ENCODE measurements at places on chromosomes 11 and 22. TPM values are rescaled to one million over a fixed set of nuclear protein-coding genes. Genes with fewer than 3 reads are reported as not detected.

DNA sequence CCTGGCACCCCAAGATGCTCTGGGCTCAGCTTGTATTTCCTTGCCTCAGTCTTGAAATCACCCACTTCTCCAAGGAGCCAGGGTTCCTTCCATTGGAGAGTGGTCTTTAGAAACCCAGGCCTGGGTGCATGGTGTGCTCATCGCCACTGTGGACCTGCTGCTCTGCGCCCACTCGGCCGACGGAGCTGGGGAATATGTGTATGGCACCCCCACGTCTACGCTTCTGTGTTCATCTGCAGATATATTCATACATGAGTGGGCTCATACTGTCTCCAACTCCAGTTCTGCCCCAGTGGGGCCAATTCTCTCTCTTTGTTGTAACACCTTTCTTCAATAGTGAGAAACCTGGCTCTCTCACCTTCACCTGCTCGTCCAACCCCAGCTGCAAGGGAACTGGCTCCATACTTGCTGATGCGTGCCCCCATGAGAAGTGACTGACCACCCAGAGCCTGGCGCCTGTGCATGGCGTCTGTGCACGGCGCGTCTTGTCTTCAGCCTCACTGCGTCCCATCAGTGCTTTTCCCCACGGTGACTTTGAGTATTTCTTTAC is 39.8 kb downstream of the KCNQ1 start:
- no peak for DNase-seq

GRCh38 chr11:13009476-13009920 is 382 bp downstream of the RASSF10 start:
- DNase-seq: no peak

- no peak for DNase-seq
These were observed 85.0 kb upstream of the ANO1 start for GRCh38 chr11:69992943-69993694.

MGAT3 gene
- total RNA-seq: not detected

DNA sequence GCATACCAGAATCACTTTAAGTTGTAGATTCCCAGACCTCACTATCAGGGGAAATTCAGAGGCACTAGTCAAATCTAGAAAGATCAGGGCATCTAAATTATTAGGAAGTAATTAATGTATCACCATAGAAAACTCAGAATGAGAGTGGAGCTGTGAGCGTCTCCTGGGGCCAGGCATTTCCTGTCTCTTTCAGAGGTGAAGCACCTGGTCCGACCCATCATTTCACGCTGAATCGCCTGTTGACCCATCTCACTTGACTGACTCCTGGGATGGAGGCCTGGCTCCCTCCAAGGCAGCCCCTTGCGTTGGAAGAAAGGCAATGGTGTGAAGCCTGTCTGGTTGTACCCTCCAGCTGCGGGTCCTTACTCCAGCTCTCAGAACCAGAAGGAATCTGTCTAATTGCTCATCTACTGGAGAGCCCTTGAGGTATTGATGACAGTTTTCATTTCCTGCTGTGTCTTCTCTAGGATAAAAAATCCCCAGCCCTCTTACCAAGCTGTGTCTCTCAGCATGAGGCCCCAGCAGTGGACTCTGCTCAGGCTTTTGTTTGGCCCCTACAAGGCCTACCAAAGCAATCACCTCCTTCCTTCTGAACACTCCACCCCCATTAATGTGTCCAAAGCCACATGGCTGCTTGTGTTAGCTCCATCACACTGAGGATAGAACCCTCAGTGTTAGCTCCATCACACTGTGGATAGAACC is 93.2 kb upstream of the SYT13 start:
- no peak for DNase-seq

- DNase-seq: no peak
These were observed 224.6 kb downstream of the FAT3 start for GRCh38 chr11:92449222-92449621.

- no peak for DNase-seq
These were observed 10.1 kb downstream of the AIP start for GRCh38 chr11:67492801-67493547.

GRCh38 chr11:97548280-97548679 is 1158.5 kb downstream of the JRKL start:
- no peak for DNase-seq

DNA sequence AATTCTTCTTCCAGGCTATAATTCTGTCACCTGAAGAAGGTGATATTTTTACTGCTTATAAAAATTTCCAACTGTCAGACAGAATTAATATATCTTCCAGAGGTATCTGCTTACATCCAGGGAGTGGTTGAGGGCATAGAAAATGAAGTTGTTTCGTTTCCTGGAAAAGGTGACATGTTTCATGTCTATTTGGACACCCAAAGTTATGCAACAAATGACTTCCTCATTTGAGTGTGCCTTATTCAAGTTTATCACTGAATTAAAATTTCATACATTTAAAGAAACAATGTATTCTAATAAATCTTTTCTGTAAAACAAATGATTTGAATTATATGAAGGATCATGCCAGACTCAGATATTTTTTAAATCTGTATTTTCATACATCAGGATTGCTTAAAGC is 8.5 kb upstream of the GRAMD1B start:
- no peak for DNase-seq

DNA sequence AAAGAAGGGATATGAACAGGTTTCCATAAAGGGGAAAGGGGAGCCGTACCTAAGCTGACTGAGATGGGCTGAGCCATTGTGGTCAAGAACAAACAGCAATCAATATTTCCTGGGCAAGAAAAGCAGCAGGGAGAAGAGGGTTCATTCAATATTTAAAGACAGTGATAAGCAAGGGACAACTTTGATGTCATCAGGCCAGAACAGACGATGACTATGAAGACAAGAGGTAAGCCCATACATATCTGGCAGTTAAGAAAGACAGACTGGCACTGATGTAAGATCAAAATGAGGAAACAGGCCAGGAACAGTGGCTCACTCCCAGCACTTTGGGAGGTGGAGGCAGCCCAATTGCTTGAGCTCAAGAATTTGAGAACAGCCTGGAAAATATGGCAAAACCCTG is 2.4 kb downstream of the OR5A2 start:
- no peak for DNase-seq

Data from MG63 (cell line).